ENCODE measurements at places on chromosomes 3 and 15.

- DNase-seq = no peak
These were observed 12.4 kb downstream of the WDR5B start for GRCh38 chr3:122403489-122403888.

GRCh38 chr15:63339006-63339766, 42.5 kb downstream of the CA12 start:
- DNase-seq = no peak

DNA sequence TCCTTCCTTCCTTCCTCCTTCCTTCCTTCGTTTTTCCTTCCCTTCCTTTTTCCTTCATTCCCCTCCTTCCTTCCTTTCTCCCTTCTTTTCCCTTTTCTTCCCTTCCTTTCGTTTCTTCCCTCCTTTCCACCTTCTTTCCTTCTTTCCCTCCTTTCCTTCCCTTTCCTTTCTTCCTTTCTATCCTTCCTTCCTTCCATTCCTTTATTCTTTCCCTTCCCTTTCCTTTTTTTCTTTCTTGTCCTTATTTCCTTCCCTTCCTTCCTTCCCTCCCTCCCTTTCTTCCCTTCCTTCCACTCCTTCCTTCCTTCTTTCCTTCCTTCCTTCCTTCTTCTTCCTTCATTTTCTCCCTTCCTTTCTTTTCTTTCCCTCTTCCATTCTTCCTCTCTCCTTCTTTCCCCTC, 394.6 kb downstream of the GABRB3 start:
- DNase-seq = no peak

DNA sequence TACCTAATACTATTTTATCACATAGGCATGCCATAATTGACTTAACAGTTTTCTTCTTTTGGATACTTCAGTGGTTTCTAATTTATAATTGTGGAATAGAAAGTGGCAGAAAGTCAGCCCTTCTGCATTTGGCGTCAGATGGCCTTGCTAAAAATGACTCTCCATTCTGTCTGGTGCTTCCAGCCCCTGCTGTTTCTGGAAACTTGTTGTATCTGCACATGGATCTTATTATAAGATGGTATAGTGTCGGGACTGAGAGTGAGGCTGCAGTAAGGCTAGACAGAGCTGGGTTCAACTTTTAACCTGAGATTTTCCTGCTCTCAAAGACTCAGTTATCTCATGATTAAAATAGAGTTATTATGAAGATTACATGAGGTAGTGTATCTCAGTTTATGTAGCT, 74.8 kb upstream of the WDR72 start:
- no peak for DNase-seq

GRCh38 chr15:93983526-93983925, 247.8 kb upstream of the MCTP2 start:
- DNase-seq = no peak

GRCh38 chr3:65182682-65183081, 494.9 kb upstream of the ADAMTS9 start:
- no peak for DNase-seq

GRCh38 chr3:141726483-141726882, 11.6 kb upstream of the RNF7 start:
- DNase-seq = no peak

GRCh38 chr3:144429719-144430121, 458.1 kb downstream of the DIPK2A start:
- no peak for DNase-seq

DNA sequence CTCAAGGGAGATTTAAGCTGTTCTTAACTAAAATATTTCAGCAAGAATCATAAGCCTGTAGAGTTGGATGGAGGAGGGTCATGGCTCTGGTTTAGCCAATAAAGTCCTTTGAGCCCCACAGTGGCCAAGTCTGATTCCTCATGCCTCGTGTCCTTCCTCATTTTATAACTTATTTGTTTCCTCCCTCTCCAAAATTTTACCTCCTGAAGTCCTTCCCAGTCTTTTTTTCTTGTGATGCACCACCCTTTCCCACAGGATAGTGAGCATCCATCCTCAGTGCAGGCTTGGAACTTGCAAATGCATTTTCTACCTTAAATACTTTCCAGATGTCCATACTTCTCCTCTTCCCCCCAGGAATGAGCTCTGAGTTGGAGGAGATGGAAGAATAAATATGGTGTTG, 162.7 kb upstream of the AGTR1 start:
- DNase-seq = no peak

DNA sequence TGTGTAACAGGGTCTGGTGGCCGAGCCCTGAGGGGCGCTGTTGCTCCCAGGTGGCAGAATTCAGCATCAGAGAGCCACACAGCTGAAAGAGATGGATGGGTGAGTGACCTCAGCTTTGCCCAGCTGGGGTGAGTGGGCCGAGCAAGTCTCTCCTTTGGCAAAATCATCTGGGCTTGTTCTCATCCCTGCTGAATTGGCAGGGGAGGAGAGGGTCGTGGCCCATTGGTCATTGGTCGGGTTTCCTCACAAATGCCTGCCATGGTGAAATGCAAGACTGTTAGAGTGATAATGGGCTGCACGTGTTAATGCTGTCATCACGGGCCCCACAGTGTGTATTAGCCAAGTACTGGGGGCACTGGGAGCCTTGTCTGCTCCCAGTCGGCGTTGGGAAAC, 15.9 kb downstream of the ABHD2 start:
- DNase-seq = no peak

GRCh38 chr3:177108648-177109047, 88.6 kb downstream of the TBL1XR1 start:
- no peak for DNase-seq

- no peak for DNase-seq
These were observed 576 bp downstream of the LRRFIP2 start for GRCh38 chr3:37173806-37174205.

DNA sequence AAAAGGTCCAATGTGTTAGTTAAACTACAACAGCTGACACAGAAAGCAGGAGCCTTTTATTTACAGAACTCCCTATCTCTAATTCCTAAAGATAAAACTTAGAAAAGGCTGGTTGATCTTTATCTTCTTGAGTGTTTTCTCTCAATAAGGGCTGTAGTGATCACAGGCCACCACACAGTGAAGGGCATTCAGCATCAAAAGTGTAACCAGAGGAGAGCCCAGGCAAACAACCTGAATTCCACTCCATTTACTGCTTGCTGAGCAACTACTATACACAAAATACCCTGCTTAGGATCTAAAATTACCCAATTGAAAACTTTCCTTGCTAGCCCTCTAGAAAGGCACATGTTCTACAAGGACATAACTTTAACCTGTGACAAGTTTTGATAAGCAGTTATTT, 122.7 kb downstream of the MEIS2 start:
- DNase-seq = no peak

- no peak for DNase-seq
These were observed 79.3 kb upstream of the TCF12 start for GRCh38 chr15:56839099-56839498.

GRCh38 chr3:105174017-105174615, 192.6 kb upstream of the ALCAM start:
- DNase-seq = no peak

- no peak for DNase-seq
These were observed 5.8 kb downstream of the TLE3 start for GRCh38 chr15:70091726-70092463.

GRCh38 chr15:59063042-59063441, 41.9 kb upstream of the CCNB2 start:
- no peak for DNase-seq

DNA sequence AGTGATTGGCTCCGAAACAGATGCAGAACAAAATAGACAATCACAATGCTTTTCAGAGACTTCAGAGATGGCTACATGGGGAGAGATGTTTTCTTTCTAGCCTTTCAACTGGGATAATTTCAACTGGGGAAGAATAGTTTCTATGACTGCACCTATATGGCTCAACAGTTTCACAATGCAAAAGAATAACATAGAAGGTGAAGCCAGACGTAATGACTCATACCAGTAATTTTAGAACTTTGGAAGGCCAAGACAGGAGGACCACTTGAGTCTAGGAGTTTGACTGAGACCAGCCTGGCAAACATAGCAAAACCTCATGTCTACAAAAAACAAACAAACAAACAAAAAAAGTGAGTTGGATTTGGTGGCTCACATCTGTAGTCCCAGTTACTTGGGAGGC, 180.2 kb upstream of the CHL1 start:
- DNase-seq = no peak

- no peak for DNase-seq
These were observed 517.1 kb upstream of the CCDC54 start for GRCh38 chr3:106860182-106860581.

GRCh38 chr3:42014921-42015533, 53.1 kb upstream of the ULK4 start:
- no peak for DNase-seq

GRCh38 chr15:99100245-99101173, 4.4 kb upstream of the SYNM start:
- no peak for DNase-seq

DNA sequence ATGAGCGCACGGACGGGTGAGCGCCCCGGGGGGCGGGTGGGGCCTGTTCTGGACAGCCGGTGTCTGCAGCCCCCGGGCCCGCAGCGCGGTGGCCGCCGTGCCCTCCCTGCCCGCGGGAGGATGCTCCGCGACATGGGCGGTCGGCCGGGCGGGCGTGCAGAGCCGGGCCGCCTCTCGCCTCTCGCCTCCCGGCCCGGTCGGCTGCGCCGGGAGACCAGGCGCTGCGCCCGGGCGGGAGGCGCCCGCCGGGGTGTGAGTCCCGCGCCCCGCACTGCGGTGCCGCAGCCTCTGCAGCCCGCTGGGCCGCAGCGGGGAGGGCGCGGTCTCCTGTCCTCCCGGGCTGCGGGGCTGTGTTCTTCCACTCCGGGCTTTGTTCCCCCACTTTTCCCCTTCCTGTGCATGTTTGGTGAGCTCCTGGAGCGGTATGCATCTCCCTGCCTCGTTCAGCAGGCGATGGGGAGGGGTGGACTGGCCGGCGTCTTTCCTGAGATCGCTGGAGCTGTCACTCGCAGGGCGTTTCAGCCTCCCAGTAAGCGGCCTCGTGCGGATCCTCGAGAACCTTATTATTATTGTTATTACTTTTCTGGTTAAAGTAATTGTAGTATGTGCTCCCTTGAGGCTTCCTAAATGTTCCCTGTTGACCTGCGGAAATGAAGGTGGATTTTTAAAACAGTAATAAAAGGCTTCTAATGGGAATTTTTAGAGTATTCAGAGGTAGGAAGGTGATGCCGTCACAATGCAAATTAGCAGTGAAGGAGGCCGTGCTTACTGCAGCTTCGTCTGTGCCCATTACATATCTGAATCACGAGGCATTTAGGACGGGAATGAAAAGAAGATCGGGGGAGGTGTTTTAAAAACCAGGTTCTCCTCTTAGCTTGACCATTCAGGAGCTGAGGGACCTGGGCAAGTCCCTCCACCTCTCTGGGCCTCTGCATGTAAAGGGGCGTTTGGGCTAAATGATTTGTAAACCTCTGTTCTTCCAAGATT, 593 bp downstream of the TMOD2 start:
- no peak for DNase-seq

DNA sequence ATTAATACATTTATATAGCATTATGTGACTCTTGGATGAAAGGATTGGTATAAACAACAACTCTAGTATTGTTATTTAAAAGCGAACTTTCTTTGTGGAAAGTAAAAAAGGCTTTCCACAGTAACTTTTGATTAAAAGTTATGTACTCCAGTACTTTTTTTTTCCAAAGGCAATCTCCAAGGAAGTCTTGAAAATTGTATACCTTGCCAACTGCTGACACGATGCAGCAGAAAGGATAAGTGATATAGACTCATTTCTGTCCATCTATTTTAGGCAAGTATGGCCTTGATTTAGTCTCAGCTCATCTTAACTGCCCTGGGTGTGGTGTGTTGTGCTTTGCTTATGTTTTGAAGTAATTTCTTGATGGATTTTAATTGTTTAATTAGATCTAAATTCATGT, 79.7 kb downstream of the OTOL1 start:
- DNase-seq = no peak

DNA sequence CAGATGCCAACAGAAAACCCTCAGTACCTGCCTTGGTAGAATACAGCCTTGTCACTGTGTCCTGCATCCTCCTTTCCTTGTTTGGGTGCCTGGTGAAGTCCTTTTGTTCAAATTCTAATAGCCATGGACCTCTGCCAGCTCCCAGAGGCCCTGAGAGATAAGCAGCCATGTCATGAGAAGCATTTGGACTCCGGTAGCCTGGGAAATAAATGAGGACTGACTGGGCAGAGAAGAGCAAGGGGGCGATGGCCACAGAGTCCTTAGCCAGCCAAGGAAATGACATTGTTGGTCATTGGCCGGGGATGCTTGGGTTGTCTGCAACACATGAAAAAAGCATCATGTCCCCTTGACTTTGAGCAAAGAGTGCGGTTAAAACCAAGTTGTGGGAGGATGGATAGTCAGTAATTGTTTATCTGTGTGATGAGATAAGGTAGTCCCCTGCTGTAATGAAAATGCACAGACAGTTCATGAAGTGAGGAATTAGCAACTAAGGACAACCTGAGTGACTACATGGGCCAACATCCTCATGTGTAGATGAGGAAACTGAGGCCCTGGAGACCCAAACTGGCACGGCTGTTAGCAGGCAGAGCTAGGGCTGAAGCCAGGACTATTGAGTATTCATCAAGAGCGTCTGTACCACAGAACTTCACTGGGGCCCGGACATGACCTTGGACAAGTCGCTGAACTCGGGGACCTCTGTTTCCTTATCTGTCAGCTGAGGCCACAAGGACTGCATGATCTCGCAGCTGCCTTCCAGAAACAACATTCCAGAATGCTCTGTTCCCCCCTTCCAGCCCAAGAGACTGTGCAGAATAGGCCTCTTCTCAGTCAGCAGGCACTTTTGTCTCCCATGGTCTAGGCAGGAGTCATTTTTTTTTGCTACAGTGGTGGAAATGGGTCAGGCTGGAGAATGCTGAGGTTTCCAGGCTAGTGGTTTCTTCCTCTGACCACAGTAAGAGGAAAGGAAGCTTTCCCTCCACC, 90.5 kb upstream of the CTDSPL start:
- DNase-seq = no peak

- no peak for DNase-seq
These were observed 5.3 kb downstream of the SNUPN start for GRCh38 chr15:75620058-75620820.

GRCh38 chr15:92132982-92133755, 260.5 kb upstream of the ST8SIA2 start:
- no peak for DNase-seq

GRCh38 chr3:14616606-14617507, 34.7 kb upstream of the CCDC174 start:
- DNase-seq = no peak

GRCh38 chr3:111578867-111579266, 16.3 kb downstream of the ZBED2 start:
- DNase-seq = no peak

- no peak for DNase-seq
These were observed 110.3 kb downstream of the PPP2R3A start for GRCh38 chr3:136075811-136076210.

DNA sequence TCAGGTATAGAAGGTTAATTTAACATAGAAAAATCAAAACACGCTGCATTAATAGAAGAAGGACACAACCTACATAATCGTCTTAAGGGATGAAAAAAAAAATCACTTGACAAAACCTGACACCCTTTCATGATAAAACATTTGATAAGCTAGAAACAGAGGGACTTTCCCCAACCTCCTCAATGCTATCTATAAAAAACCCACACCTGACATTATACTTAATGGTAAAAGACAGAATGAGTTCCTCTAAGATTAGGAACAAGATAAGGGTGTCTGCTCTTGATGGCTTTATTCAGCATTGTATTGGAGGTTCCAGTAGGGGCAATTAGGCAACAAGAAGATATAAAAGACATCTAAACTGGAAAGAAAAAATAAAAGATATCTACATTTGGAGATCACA, 69.9 kb upstream of the KBTBD8 start:
- no peak for DNase-seq

All from H1 (cell line).